NCI-H69 (cell line): ENCODE measurements at places on chromosomes 11 and 22.
A peak's percentile ranks its signal among the peaks of the same experiment; 100 is the strongest.

DNA sequence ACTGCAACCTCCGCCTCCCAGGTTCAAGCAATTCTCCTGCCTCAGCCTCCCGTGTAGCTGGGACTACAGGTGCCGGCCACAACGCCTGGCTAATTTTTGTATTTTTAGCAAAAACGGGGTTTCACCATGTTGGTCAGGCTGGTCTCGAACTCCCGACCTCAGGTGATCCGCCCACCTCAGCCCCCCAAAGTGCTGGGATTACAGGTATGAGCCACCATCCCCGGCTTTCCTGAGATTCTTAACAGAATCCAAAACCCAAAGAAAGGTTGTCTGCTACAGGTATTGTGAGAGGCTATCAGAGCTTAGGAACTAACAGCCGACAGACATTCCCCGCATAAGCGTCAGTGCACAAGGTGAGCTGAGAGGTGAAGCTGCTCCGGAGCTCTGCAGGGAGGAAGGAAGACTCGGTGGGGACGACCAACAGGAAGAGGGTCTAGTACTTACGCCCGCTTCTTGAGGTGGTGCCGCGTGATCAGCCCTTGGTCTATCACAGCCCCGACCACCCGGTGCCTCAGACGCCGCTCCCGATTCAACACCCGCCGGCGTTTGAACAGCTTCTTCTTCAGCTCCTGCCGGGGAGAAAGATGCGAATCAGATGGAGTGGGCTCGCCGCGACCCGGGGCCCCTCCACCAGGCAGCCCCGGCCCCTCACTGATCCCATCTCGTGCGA lies 470 bp downstream of the C11orf98 start:
- DNase-seq, result peak; percentile 87

- DNase-seq, result no peak
Measured at GRCh38 chr22:33438273-33438672, 380.1 kb upstream of the SYN3 start.

- DNase-seq, result peak; percentile 68
Measured at GRCh38 chr11:90204832-90205646, 17.8 kb downstream of the CHORDC1 start.

DNA sequence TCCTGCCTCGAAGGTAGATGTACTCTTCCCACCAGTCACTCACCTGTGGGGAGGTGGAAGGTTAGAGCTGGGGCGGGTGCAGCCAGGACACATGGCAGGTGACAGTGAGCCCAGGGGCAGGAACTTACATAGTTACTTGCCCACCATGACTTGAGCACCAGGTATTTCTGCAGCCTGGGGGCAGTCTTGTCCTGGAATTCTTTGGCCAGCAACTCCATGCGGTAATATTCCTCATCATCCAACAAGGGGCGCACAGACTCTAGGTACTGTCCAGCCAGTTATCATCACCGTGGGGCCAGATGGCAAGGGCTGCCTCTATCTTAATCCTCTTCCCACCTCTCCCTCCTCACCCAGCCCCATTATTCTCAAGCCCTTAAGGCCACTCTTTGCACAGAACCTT lies 2.2 kb downstream of the CPT1B start:
- DNase-seq, result peak; percentile 73

GRCh38 chr11:120327311-120327710 lies 2.2 kb downstream of the TLCD5 start:
- no peak for DNase-seq

DNA sequence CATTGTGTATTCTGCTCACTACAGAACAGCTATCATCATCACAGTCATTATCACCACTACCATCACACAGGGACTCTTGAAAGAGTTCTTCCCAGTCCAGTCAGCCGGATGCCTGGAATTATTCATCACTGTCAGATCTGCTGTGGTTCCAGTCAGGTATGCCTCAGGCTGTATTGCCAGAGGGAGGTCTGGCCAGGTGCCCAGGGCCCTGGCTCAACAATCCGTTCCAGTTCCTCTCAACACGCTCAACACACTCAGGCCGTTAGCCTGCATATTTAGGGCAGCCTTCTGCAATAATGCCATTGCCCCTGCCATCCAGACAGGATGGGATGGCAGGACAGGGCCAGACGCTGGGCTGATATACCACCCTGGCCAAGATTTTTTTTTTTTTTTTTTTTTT lies 28.6 kb upstream of the RASL10A start:
- peak; percentile 94 for DNase-seq

DNA sequence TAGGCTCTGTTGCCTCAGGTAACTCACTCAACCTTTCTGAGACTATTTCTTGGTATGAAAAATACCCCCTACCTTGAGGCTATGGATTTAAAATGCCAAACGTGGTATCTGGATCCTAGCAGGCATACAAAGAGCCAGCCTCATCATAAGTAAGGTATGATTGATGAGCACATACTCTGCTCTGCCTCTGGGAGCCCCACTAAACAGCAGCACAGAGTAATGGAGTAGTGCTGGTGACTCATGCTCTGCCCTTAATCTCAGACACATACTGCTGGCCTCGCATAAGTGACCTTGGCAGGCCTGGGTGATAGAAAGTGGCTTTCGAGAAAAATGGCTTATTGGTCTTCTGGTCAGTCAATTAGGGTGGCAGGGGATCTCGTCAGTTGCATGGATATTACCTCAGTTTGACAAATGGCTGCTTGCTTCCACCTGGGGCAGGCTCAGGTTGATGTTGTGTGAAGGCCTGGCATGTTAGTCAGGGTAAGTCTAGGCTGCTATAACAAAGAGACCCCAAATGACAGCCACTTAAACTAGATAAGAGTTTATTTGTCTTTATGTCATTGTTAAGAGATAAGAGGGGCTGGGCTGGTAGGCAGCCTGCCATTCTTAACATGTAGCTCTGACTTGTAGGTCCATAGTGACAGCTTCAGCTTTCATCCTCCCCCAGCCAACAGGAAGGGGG lies 15.2 kb upstream of the SLC6A5 start:
- peak; percentile 31 for DNase-seq

DNA sequence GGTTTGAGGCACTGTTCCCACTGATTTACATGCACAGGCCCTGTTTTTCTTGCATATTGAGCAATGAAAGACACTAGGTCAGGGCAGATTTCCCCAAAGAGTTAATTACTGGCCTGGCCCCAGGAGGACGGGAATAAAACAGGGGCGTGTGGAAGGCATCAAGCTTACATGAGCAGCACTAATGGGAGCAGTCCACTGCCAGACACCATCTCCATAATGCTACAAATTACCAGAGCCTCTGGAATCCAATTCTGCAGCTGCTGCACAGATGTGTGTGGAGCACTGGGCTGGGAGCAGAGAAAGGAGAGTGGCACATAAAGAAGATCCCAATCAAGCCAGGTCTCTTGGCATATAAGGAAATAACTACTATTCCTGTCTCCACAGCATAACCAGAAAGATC lies 96.9 kb downstream of the CCDC34 start:
- no peak for DNase-seq

DNA sequence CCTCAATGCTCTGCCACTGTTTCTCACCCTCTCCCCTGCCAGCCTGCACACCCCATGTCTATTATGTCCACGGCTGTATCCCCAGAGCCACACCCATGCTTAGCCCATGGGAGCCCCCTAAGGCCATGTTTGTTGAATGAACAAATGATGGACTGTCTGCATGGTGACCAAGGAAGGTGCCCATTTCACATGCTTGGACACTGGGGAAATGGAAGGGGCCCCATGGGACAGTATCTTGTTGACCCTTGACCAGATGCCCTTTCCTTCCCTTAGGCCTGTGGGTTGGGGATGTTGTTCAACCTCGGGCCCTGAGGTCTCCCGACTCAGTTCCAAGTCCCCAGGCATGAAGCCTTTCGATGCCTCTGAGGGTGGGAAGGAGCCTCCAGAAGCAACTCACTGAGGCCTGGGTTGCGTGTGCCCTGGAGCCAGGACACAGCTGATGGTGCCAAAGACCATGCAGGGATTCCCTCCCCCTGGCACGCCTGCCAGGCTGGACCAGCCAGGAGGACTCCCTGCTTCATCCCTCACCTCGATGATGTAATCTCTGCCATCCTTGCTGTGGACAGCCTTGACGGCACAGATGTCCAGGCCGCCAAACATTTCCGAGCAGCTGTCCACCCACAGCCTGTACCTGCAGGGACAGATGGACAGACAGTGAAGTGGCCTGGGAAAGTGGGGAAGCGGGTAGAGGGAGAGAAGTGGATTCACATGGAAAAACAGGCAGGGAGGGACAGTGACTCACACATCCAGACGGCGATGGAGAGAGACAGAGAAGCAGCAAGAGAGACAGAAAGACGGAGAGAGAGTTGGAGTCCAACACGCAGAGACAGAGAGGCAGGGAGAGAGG lies 58.9 kb downstream of the FBXO7 start:
- DNase-seq, result no peak

GRCh38 chr11:119907122-119907851 lies 178.3 kb upstream of the NECTIN1 start:
- no peak for DNase-seq

DNA sequence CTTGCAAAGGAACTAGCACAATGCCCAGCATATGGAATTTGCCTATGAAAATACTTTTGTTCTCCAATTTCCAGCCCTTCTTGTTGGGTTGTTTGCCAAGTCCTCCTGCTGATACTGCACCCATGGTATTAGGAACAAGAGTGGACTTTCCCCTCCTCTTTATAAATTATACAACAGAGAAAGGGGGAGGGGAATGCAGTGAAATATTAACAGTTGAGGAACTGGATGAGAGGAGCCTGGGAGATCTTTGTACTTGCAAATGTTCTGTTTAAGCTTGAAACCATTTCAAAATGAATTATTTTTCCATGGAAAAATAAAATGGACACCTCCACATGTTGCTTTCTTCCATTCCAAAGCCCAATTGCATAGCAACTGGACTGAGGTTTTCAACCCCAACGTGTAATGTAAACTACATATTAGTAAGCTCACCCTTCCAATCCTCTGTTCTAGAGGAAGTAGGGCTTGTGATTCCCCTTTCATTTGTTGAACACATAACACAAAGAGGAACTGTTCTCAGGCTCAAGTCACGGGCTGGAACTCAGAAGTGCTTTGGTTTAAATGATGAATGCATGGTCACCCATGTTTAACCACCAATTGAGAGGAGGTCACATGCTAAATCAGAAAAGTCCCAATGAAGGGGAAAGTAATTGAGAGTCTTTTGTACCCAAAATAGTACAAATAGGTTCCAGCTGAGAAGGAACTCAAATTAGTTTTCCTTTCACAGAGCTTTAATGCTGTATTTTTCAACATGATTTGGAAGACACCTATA lies 66.2 kb upstream of the ZC3H12C start:
- DNase-seq, result no peak

DNA sequence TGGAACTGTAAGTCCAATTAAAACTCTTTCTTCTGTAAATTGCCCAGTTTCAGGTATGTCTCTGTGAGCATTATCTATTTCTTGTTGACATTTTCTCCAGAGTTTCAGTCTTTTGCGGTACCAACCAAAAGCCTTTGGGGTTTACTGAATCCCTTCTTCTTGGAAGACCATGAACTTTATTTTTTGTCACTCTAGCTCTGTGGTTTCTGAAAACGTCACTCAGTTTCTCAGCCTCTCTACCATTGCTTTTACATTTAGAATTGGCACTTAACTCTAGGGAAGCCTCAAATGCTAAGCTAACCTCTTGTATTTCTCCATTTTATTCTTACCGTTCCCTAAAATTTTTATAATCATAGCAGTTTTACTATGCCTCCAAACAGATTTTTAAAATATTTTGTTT lies 237.6 kb downstream of the CSNK2A3 start:
- DNase-seq, result no peak

DNA sequence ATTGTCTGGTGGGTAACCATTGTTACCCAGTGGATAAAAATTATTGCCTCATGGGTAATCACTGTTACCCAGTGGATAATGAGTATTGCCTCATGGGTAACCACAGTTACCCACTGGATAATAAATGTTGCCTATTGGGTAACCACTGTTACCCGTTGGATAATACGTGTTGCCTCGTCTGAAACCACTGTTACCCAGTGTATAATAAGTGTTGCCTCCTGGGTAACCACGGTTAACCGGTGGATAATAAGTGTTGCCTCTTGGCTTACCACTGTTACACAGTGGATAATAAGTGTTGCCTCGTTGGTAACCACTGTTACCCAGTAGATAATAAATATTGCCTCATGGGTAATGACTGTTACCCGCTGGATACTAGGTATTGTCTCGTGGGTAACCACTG lies 20.9 kb upstream of the NXPE4 start:
- DNase-seq, result no peak

- DNase-seq, result peak; percentile 70
Measured at GRCh38 chr11:833114-833791, 501 bp downstream of the CD151 start.

DNA sequence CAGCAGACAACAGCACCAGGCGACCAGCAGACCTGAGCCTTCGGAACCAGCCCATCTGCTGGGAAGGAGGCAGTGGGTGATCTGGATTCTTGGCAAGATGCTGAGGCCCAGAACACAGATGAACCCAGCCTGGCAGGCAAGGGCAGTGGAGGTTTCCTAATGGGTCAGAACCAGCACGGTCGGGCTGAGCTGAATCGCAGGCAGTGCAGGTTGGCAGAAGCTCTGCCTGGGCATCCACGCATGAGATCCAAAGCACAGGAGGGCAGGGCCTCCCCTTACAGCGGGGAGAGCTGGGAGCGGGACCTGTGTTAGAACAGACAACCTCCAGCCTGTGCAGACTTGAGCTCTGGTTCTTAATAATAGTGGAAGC lies 47.5 kb downstream of the DSCAML1 start:
- no peak for DNase-seq

DNA sequence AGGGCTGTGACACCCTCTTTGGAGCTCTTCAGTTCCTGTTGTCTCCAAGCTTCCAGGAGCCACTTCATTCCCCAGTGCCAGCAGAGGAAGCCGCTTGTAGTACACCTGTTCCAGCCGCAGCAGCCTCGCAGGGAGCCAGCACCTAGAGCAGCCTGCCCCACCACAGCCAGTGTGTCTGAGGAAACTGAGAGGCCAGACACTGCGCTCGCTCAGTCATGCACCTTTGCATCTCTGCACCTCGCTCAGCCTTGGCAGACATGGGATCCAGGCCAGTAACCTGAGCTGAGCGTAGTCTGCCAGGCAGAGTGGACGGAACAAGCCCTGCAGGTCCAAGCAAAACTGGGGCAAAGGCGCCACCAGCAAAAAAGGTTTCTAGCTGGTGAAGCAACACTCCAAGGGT lies 1072.1 kb downstream of the JRKL start:
- no peak for DNase-seq

DNA sequence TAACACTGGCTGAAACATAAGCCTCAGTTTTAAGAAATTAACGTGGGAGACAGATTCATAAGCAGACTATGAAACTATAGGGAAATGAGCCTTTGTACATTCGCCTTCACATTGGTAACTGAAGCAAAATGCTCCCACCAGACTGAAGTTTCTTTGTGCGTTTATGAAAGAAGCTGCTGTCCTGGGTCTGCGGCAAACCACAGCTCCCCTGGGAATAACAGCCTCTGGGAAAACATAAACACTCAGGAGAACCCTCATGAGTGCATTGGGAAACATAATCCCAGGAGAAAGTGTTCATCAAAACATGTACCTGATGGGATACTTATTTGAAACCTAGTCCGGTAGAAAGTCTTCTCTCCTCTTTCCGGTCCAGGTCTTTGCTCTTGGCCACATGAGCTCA lies 193.1 kb upstream of the LARGE1 start:
- no peak for DNase-seq

- no peak for DNase-seq
Measured at GRCh38 chr11:18771266-18772035, 20.1 kb downstream of the PTPN5 start.
